Umbilical cord (tissue), 2 donors: ENCODE measurements at places on chromosomes 1 and 21. TPM values are rescaled to one million over a fixed set of nuclear protein-coding genes. Genes with fewer than 3 reads are reported as not detected.

The MLLT11 gene
- 4.1 TPM for total RNA-seq

The RAD54L gene
- not detected for total RNA-seq

The KRTAP25-1 gene
- not detected for total RNA-seq

The ANKRD34A gene
- total RNA-seq: not detected

The ERG gene
- 14.9 TPM for total RNA-seq

The SPOCD1 gene
- 4.1 TPM for total RNA-seq

The CELF3 gene
- not detected for total RNA-seq

The TNFRSF4 gene
- total RNA-seq: not detected

The NR1I3 gene
- 0.48 TPM for total RNA-seq

The TNFRSF1B gene
- 14.0 TPM for total RNA-seq

The DHDDS gene
- 26.2 TPM for total RNA-seq

The RHD gene
- total RNA-seq: not detected

The NR5A2 gene
- total RNA-seq: 4.3 TPM

The GNAT2 gene
- total RNA-seq: not detected

The C1orf53 gene
- total RNA-seq: 12.0 TPM

The CACNA1S gene
- 0.96 TPM for total RNA-seq

The PARP1 gene
- total RNA-seq: 42.9 TPM

The COL18A1 gene
- total RNA-seq: 266 TPM

The LORICRIN gene
- total RNA-seq: not detected

The LCE1C gene
- not detected for total RNA-seq

The FAM163A gene
- 3.6 TPM for total RNA-seq

The CCDC185 gene
- not detected for total RNA-seq

The FCRL5 gene
- 5.8 TPM for total RNA-seq

The HSD3B1 gene
- total RNA-seq: 10.8 TPM

The NUF2 gene
- total RNA-seq: 0.96 TPM

The HPDL gene
- total RNA-seq: not detected

The FCN3 gene
- 6.0 TPM for total RNA-seq

The IFNGR2 gene
- total RNA-seq: 85.2 TPM

The OPTC gene
- total RNA-seq: not detected

The AGO1 gene
- total RNA-seq: 8.4 TPM

The KRTAP10-8 gene
- total RNA-seq: 0.72 TPM

The MSH4 gene
- total RNA-seq: 0.24 TPM

The TARDBP gene
- total RNA-seq: 139 TPM

The SPRR2B gene
- total RNA-seq: not detected

The KRTAP19-4 gene
- not detected for total RNA-seq

The SPRR1A gene
- not detected for total RNA-seq

The ALPL gene
- not detected for total RNA-seq

The BARHL2 gene
- not detected for total RNA-seq

The PTPN7 gene
- 1.2 TPM for total RNA-seq

The CD160 gene
- 6.5 TPM for total RNA-seq

The KLHDC9 gene
- 10.6 TPM for total RNA-seq

The OBSCN gene
- total RNA-seq: 23.1 TPM

The RGS4 gene
- 72.0 TPM for total RNA-seq
